ENCODE measurements at places on chromosomes 6 and 20.

DNA sequence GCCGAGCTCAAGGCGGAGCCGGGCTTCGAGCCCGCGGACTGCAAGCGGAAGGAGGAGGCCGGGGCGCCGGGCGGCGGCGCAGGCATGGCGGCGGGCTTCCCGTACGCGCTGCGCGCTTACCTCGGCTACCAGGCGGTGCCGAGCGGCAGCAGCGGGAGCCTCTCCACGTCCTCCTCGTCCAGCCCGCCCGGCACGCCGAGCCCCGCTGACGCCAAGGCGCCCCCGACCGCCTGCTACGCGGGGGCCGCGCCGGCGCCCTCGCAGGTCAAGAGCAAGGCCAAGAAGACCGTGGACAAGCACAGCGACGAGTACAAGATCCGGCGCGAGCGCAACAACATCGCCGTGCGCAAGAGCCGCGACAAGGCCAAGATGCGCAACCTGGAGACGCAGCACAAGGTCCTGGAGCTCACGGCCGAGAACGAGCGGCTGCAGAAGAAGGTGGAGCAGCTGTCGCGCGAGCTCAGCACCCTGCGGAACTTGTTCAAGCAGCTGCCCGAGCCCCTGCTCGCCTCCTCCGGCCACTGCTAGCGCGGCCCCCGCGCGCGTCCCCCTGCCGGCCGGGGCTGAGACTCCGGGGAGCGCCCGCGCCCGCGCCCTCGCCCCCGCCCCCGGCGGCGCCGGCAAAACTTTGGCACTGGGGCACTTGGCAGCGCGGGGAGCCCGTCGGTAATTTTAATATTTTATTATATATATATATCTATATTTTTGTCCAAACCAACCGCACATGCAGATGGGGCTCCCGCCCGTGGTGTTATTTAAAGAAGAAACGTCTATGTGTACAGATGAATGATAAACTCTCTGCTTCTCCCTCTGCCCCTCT is 1.1 kb downstream of the CEBPB start:
- DNase-seq, result peak; percentile 89

- DNase-seq, result no peak
Measured at GRCh38 chr6:95593025-95593424, 15.7 kb downstream of the MANEA start.

DNA sequence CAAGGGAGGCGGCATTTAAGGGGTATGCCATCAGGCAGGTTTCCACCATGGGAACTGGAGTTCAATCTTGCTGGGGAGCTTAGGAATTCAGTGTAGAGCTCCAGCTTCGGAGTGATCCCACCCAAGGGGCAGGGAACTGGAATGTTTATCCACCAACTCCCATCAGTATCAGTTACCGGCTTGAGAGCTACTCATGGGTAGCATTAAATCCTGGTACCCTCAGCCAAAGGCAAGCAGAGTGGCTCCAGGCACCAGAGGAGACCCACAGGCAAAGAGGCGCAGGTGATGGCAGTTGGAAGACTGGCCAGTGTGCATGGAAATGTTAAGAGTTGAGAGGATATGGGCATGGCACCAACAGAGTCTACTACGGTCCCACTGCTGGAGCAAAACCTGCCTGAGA is 14.1 kb downstream of the EDEM2 start:
- DNase-seq, result peak; percentile 26

DNA sequence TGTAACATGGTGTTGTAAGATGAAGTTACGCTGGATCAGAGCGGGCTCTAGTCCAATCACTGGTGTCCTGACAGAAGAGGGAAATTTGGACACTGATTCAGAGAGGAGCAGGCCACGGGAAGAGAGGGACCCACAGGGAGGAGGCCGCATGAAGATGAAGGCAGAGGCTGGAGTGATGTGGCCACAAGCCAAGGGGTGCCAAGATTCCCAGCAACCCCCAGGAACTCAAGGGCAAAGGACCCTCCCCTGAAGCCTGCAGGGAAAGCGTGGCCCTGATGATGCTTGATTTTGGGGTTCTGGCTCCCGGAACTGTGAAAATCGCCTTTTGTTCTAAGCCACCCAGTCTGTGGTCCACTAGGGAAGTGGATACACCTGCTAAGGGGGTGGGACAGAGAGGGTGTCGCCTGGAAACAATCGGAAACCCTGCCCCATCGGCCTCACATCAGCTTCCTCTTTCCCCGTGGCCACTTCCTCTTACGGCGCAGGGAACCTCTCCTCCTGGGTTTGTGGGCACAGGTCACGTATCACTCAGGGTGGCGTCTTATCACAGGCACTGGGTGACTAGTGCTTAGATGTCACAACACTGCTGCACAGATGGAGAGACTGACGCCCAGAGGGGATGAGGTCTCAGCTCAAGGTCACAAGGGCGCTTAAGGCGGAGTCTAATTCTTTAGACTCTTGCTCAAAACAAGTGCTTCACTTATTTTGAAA is 58.0 kb downstream of the SULF2 start:
- peak; percentile 51 for DNase-seq

- no peak for DNase-seq
Measured at GRCh38 chr6:134619789-134620188, 301.9 kb upstream of the SGK1 start.

GRCh38 chr20:44651684-44652423 is at the start of gene ADA:
Gene ADA, minus strand, starts transcription at chr20:44651699. Its CDS starts 92 bp downstream, at chr20:44651607.
- peak; percentile 94 for DNase-seq

DNA sequence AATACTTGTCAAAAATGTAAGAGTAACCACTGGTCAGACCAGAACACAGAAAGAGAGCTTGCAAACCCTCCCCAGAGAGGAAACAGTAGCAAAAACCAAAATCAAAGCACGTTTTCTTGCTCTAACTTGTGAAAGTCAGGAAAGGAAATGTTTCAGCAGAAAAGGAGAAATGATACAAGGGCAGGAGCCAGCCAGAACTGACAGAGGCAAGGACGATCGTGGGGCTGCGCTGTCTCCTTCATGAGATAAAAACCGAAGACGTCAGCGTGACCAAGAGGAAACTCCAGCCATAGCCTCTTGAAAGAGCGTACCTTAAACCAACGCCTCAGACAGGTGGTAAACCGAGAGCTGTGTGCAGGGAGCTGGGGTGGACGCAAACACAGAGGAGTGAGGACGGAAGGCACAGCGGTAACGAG is 27.5 kb downstream of the LAMA5 start:
- DNase-seq, result no peak

DNA sequence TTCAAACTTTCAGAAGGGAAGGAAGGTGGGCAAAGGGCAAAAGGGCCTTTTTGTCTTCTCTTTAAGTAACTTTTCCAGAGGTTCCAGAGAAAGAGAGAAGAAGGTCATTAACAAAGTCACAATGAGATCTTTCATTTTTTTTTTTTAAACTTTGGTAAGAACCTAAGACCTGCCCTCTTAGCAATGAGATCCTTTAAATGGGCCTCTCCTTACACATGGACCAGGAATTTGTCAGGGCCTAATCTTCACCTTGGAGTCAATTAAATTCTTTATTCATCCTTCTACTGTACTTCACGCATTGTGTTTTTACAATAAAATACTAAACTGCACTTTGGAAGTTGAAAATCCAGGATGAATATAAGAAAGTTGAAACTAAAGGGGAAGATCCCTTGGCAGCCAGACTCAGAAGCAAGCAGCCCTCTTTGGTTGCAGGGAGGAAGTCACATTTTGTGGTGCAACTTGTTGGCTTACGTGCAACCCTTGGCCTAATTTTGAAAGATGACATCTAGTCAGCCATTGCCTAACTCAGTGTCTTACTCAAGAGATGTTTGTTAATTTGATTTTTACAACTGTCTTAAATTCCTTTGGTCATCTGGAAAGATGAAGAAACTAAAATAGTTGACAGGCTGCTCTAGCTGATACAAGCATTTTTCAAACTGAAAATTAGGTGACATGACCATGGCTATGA is 11.9 kb upstream of the TMEM170B start:
- DNase-seq, result peak; percentile 85

DNA sequence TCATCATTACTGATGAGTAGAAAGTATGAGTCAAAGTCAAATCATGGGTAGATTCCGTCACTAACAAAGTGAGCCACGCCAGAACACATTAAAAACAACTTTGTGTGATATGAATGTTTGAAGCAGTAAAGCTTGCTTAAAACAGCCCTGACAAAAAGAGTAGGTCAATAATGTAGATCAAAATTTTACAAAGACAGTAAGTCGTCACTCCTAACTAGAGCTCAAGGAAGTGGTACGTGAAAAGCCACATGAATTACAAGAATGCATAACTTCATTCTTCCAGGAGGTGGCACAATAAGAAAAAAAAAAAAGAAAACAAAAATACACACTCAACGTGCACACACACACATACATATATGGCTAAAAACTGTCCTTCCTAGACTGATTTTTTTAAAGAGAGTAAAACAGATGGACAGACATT is 69.9 kb downstream of the HACE1 start:
- DNase-seq, result no peak

- DNase-seq, result no peak
Measured at GRCh38 chr20:38676576-38676975, 47.7 kb upstream of the SLC32A1 start.

DNA sequence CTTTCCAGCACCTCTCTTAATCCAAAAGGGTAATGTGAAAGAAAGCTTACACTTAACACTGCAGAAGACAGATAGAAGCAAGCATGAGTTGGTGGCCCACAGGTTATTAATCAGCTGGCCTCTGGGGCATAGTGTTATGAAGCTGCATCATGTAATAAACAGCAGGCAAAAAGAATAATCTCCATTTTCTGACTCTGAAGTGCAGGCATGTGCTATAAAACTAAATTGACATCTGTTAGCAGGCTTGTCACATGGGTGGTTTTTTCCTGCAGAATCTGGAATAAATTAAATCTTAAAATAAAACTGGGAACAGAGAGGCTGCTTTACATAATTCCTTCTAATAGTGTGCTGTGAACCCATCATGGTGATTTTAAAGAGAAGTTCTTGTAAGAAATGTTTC is 73.3 kb downstream of the METTL24 start:
- no peak for DNase-seq

DNA sequence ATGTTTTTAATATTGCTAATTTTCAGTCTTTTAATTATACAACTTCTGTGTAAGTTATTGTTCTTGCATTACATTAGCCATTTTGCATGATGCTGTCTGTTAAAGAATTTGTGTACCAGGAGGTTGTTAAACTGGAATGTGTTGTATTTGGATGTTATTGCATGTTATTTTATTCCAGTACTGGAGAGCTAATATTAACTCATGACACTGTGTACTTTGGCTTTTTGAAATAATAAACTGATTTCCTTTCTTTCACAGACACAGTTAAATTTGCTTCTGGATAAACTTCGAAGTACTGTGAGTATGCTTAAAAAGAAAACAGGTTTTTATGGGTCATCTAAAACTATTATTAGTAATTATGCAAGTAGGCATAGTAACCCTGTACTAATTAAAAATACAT is 121.3 kb downstream of the MYO6 start:
- DNase-seq, result no peak

- DNase-seq, result no peak
Measured at GRCh38 chr20:22688485-22688884, 104.1 kb upstream of the FOXA2 start.

GRCh38 chr6:142960098-142960497 is 15.1 kb upstream of the HIVEP2 start:
- no peak for DNase-seq

GRCh38 chr20:31568773-31569162 is 36.3 kb upstream of the ID1 start:
- no peak for DNase-seq

- DNase-seq, result no peak
Measured at GRCh38 chr20:32052090-32052777, at the start of gene HCK. Gene HCK, plus strand, starts transcription at chr20:32052242.

DNA sequence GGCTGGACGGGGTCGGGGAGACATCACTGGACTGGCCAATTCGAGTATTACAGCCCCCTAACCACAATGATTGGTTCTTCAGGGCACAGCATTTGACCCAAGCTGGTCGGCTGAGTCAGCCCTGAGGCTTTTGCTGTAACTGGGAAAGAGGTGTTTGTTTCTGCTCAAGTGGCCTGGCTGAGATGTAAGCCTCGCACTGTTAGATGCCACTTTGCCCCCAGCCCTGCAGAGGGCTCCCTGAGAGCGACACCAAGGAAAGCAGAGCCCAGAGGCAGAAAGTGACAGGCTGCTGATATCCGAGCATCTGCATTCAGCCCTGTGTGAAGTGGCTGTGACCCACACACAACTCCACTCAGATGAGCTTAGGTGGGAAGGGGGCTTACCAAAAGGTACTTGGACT is 19.4 kb downstream of the ERGIC3 start:
- no peak for DNase-seq

- DNase-seq, result no peak
Measured at GRCh38 chr20:39632757-39633156, 670.6 kb downstream of the DHX35 start.

GRCh38 chr6:41936073-41936837 is 5.4 kb downstream of the CCND3 start:
- peak; percentile 64 for DNase-seq

GRCh38 chr6:3209114-3210023 is 18.1 kb downstream of the TUBB2B start:
- peak; percentile 81 for DNase-seq

- DNase-seq, result peak; percentile 92
Measured at GRCh38 chr6:145963216-145964068, 716 bp downstream of the SHPRH start.

Measured in lower leg skin (tissue), 4 donors.